ENCODE measurements at places on chromosomes 5 and 9.
A peak's percentile ranks its signal among the peaks of the same experiment; 100 is the strongest.

- no peak for DNase-seq
Measured at GRCh38 chr5:179289756-179290385, 55.4 kb downstream of the ADAMTS2 start.

DNA sequence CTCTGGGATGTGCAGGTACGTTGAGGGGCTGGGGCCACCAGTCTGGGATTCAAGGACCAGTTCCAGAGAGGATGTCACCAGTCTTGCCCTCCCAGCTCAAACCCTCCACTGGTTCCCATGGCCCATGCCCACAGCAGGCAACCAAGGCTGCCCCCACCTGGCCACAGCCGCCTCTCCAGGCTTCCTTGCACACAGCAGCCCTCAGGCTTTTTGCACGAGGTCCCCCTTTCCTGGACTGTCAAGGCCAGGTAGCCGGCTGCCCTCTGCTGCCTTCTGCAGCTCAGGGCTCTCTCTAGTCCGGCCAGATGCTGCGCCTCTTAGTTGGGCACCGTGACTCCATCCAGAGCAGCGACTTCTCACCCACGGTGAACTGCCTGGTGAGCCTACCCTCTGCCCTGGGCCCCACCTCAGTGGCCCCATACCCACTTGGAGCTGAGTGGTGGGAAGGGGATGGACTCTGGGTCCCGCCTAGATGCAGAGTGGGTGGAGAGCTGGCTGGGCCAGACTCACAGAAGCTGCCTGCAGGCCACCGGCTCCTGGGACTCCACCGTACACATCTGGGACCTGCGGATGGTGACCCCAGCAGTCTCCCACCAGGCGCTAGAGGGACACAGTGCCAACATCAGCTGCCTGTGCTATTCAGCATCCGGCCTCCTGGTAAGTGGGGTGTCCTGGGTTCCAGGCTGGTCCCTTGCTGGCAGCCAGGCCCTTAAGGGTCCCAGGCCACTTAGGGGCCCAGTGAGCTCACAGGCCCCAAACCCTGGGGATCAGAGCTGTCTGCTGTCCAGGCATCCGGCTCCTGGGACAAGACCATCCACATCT lies 2.9 kb downstream of the WDR38 start:
- DNase-seq: peak; percentile 26

- DNase-seq: peak; percentile 73
Measured at GRCh38 chr9:127905788-127906191, 6.4 kb upstream of the ST6GALNAC6 start.

GRCh38 chr9:4167079-4167671 lies 132.7 kb downstream of the GLIS3 start:
- DNase-seq: no peak

DNA sequence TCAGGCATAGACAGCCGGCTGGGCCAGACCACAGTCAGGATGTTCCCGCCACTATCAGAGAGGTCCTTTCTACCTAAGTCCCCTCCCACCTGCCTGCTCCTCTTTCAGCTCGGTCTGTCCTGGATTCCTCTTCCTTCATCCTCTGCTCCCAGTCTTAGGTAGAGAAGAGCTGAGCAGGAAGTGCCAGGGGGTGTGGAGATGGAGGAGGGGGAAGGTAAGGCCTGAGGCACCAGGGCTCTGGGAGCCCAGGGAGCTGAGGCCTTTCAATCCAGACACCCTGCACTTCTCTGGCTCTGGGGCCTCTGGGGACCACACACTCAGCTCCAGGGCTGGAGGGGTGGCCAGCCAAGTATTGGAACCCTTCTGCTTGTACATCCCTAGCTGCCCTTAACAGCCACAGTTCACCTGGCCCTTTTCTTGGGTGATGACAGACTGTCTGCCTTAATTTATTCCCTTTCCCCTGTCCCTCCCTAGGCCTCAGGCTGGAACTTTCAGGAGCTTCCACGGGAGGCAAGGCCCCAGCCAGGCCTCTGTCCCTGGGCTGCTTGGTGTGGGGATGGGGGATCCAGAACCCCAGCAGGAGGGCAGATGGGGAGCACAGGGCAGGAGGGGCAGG lies 15.6 kb downstream of the IRF1 start:
- peak; percentile 21 for DNase-seq

- DNase-seq: no peak
Measured at GRCh38 chr5:135223891-135224625, 175.0 kb downstream of the MACROH2A1 start.

DNA sequence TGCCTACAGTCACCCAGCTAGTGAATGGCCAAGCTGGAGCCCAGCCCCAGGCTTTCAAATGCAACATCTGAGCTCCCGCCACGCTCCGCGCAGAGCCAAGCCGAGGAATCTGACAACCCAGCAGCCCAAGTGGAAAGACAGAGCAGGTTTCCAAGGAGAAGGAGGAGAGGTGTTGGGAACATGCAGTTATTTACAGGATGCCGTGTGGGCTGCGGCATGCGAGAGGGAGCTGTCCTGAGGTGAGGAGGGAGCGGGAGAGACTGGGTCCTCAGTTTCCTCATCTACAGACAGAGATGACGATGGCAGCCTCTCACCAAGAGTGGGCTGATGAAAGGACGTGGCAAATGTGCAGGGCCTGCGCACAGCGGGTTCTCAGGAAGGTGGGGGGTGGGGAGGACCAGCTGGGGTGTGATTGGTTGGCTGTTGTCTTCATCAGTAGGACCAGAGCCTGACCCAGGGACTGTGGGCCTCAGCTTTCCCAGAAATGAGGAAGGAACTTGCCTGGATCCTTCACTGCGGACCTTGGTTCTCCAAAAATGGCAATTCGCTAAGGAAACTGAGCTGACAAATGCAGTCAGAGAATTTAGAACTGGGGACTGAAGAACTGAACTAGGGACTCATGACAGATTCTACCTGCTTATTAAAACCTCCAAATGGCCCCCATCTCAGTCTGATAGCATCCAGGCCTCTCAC lies 14.8 kb upstream of the CPLX2 start:
- DNase-seq: no peak

DNA sequence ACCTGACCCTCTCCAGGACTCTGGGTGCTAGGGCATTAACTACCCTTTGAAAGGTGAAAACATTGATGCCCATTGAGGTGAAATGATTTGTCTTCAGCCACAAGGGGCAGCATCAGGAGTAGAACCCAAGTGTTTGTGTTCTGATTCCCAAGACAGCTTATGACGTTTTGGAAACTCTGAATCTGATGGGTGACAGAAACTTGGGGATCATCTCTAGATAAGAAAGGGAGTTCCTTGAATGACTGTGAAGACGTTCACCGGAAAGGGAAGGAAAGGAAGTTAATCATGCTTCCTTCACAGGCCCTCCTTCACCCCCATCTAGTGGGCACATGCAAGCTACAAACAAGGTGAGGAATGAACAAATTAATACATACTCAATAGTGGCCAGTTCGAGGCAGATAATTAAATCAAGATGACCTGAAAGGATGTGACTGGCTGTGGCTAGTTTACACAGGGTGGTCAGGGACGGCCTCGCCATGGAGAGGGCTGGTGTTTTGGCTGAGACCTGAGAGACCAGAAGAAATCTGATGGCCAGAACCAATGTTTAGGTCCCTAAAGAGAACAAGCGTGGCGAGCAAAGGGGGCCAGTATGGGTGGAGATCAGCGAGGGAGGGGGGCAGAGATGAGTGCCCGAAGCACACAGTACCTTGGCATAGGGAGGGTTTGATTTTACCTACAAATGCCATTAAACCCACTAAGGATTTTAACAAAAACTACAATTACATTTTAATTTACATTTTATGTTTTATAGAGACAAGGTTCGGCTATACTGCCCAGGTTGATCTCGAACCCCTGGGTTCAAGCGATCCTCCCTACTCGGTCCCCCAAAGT lies 937 bp upstream of the SLC26A2 start:
- peak; percentile 52 for DNase-seq

DNA sequence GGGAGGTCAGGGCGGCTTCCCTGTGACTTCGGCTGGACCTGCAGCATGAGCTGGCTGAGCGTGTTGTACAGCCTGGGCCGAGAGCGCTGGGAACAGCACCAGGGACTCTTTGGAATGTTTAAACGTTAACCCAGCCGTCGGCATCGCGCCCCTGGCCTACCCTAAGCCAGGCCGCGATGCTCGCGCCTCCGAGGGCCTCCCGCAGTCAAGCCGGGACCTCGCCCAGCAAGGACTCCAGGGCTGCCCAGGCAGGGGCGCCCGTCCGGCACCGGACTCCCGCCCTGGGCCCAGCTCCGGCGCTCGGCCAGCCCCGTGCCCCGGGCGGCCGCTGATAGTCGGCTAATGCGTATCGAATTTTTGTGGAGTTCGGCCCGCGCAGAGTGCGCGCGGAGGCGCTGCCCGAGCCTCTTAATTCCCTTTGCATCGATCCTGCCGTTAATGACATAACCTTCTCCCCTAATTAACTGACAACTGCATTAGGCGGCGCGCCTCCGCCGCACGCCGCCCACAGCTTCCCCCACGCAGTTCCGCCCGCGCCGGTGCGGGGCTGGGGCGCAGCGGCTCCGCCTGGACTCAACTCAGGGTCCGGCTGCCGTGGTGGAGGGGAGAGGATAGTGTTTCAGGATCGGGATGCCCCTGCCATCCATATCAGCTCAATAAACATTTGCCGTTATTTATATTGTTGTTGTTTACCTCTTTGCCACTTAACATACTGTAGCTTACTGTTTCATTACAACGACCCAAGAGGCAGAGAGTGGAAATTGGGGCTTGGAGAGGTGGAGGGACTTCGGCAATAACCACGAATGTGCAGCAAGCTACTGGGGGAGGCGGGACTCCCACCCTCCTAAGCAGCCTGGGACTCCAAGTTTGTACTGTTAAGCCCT lies 28.8 kb upstream of the CDC23 start:
- DNase-seq: peak; percentile 2

- DNase-seq: no peak
Measured at GRCh38 chr5:150121448-150122157, 34.0 kb downstream of the PDGFRB start.

DNA sequence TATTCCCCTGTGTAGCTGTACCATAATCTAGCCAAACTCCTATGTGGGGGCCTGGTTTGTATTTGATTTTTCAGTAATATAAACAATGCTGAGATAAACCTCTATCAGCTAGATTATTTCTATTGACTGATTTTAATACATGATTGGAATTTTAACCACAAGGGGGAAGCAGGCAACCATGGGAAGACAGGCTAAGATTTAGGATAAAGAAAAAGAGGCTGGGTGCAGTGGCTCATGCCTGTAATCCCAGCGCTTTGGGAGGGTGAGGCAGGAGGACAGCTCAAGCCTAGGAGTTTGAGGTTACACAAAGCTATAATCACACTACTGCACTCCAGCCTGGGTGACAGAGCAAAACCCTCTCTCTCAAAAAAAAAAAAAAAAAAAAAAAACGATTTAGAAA lies 18.1 kb upstream of the GPX3 start:
- no peak for DNase-seq

- no peak for DNase-seq
Measured at GRCh38 chr9:99432075-99432474, 210.0 kb downstream of the SEC61B start.

DNA sequence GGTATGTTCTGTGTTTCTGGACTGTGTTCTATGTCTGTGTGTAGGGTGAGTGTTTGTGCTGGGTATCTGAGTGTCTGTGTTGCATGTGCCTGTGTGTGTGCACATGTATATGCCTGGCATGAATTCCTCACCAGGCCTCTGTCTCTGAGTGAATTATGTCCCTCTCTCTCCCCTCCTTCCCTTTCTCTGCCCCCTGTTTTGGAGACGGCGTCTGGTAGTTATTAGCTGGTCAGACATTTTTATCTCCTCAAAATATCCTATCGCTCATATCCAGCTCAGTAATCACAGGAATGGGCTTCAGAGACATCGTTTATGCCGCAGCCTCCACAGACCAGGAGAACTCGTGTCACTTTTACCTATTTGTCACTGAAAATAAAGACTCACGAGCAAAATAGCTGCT lies 483.2 kb upstream of the BRINP1 start:
- DNase-seq: no peak

- no peak for DNase-seq
Measured at GRCh38 chr5:88734191-88734640, 148.8 kb downstream of the MEF2C start.

- no peak for DNase-seq
Measured at GRCh38 chr9:101650142-101650541, 55.4 kb upstream of the PPP3R2 start.

- DNase-seq: no peak
Measured at GRCh38 chr5:173229966-173230689, 4.9 kb downstream of the NKX2-5 start.

DNA sequence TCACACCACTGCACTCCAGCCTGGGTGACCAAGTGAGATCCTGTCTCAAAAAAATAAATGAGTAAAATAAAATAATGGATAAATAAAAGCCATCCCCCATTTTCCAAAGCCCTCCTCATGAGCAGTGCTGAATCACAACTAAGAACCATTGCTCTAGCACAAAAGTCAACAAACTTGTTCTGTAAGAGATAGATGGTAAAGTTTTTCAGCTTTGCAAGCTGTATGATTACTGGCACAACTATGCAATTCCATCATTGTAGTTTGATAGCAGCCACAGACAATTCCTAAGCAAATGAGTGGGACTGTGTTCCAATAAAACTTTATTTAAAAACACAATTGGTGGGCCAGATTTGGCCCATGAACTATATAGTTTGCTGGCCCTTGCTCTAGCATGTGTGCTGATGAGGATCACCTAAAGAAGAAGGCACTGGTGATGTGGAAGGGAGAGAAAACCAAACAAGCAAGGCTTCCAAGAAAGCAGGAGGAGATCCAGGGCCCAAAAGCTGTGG lies 64.6 kb downstream of the NEURL1B start:
- DNase-seq: no peak
